Activated T-cell treated with anti-CD3 and anti-CD28 coated beads for 1 hour (primary cell): ENCODE measurements at places on chromosomes 5 and 9.

DNA sequence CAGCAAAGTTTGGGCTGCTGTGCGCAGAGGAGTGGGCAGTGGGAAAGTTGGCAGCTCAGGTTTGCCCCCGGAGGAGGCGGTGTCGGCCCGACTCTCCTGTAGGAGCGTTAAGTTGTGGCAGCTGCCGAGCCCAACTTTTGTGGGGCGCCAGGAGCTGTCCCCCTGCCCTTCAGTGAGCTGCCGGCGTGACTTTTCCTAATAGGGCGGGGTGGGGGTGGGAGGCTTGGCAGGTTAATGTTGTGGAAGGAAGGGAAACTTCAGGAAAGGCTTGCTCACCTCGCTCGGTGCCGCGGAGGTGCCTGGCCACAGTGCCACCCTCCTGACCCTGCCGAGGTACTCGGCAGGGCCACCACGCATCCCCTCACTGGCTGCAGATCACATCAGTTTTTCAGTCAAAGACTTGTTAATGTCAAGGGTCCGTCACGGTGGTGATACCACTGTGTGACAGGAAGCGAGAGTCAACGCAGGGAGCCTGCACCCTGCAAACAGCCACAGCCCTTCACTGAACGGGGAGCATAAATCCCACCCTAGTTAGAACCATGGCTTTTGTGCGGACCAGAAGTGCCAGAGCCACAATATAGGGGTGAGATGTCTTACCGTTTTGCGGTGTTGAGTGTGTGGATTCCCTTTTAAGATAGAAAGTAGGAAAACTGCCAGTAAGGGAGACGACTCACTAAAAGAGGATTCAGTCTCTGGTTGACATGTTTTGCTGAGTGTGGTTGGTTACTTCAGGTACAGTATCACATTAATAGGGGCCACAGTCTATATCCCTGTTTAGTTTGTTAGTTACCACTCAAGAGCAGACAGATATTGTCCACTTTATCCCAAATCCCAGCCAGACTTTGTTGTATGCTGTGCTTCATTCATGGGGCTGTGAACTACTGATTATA lies 796 bp downstream of the LNPEP start:
- peak; percentile 27 for DNase-seq

- no peak for DNase-seq
Observed at GRCh38 chr5:144844086-144844485, 673.4 kb downstream of the KCTD16 start.

GRCh38 chr5:132483101-132483500 lies 7.5 kb downstream of the IRF1 start:
- no peak for DNase-seq

DNA sequence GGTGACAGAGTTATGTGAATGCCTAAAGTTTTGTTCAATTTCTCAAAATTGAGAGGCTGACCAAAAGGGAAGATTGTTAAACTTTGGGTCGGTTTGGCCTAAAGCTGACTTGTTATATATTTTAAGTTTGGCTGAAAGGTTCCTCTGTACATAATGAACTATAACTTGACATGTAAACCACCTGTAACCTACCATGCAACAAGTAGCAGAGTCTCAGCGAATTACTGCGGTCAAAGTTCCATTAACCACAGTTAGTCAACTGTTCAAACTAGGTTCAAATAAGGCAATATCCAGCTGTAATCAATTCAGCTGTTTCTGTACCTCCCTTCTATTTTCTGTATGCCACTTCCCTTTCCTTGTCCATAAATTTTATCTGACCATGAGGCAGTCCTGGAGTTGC lies 325.1 kb upstream of the NMUR2 start:
- DNase-seq: no peak

DNA sequence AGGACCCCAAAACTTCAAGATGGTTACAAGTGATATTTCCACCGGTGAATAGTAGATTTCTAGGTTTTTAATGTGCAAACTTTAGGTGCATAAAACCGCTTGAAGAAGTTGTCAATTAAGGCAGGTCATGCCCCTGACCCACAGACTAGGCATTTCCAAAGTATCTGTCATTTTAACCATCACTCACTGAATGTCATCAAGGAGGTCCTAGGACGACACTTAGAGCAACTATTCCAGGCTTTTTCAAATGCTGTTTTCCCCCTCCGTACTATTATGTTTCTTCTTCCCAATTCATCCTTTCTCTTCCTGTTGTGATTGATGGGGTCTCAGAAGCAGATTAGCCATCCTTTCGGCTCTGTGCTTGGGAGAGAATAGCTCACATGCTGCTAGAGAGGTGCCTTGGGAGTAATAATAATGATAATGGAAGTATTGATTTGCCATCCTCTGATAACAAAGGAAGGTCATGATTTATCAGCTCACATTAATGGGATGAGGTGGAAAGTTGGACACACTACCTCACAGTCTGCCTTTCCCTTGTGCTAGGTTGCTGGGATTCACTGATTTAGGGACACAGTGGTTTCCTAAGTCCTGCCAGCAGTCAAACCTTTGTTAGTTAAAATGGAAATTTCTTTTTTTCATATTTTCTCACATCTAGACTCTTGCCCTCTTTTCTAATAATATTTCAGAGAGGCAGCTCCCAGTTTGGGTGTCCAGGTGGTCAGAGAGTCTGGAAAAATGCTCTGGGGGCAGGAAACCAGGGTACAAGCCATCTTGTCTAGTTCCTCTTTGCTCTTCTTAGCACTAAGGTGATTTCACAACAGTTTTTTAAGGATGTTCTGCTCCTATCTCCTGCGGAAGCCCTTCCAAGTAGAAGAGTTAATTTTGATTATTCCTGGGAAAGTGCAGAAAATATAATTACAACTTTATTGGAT lies 67.0 kb downstream of the PTTG1 start:
- DNase-seq: no peak

- DNase-seq: no peak
Observed at GRCh38 chr9:120882935-120883607, 6.1 kb upstream of the PHF19 start.

DNA sequence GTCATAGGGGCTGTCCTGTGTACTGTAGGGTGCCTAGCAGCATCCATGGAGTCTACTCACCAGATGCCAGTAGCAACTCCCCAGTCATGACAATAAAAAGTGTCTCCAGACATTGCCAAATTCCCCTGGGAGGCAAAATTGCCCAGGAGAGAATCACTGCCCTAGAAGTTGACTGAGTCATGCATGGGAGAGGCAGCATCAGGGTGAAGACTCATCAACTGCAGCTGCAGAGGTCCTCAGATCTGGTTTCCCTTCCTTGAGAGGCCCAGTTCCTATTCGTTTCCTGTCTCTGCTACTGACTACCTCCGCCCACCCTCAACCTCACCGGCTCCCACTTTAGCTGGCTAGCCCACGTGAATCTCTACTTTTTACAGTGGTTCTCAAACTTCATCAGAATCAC lies 88.6 kb upstream of the AGXT2 start:
- no peak for DNase-seq

- DNase-seq: no peak
Observed at GRCh38 chr9:79813258-79813638, 241.5 kb downstream of the TLE4 start.
